Hematopoietic multipotent progenitor cell (in vitro differentiated cells): ENCODE measurements at places on chromosomes 7 and 10.

DNA sequence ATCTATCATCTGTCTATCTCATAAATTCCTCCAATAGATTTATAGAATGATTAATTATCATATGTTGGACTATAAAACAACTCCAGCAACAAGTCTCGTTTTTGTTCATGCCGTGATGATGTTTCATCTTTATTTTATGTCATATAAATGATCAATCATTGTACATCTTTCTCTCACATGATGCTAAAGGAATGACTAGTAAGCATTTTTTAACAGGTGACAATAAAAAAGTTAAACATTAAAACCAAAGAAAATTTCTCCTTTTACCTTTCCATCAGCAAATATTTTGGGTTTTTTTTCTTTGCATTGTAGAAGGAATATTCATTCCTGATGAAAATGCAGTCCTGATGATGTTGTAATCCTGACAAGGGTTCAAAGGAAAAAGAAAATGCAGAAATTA is 41.4 kb downstream of the AKR1C3 start:
- DNase-seq = no peak

GRCh38 chr10:11447586-11447985 is 163.9 kb downstream of the USP6NL start:
- DNase-seq = no peak

DNA sequence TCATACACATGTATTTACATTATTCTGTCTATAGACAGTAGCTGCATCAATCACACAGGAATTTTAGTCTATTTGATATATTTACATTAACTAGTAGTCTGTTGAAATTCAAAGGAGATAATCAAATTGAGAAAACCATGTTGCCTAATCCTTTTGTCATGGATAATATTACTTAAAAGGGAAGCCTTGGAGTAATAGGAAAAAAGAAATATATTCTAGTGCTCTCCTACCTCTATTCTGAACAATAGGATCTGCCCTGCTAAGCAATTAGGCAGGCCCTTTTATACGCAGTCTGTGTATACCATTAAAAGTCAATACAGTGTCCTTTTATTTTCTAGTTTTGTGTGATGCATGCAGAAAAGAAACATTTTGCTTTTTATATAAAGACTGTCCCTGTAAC is 24.5 kb downstream of the UMAD1 start:
- DNase-seq = no peak

DNA sequence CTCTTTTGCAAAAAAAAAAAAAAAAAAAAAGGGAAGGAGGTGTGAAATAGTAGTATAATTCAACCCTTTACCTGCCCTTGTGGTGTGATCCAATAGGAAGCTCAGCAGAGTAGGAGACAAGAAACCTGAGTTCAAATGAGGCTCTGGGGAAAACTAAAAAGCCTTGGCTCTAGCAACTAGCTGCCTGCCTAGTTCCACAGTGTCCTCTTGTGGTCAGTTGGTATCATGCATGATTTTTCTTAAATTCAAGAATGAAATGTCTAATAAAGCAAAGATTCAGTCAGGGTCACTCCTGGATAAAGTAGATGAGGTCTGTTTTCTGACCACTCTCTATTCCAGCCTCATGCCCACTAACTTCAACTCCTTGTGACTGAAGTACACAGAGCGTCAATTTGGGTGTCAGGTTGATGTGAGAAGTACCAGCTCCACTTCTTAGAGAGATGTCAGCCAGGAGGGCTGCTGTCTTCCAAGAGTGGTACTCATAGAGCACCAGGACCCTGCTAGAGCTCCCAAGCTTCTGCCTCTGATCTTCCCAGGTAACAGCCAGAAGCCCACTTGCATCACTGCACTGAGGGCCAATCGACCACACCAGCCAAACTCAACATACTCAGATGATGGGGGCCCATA is 10.5 kb downstream of the LSM5 start:
- DNase-seq = peak; percentile 26

- no peak for DNase-seq
Observed at GRCh38 chr10:92876509-92877036, 28.3 kb downstream of the EXOC6 start.

- DNase-seq = no peak
Observed at GRCh38 chr10:84360637-84361365, 32.4 kb downstream of the CCSER2 start.

GRCh38 chr7:106071356-106071998 is 40.6 kb downstream of the SYPL1 start:
- peak; percentile 28 for DNase-seq

GRCh38 chr10:101571271-101571925 is 16.7 kb downstream of the POLL start:
- DNase-seq = no peak

DNA sequence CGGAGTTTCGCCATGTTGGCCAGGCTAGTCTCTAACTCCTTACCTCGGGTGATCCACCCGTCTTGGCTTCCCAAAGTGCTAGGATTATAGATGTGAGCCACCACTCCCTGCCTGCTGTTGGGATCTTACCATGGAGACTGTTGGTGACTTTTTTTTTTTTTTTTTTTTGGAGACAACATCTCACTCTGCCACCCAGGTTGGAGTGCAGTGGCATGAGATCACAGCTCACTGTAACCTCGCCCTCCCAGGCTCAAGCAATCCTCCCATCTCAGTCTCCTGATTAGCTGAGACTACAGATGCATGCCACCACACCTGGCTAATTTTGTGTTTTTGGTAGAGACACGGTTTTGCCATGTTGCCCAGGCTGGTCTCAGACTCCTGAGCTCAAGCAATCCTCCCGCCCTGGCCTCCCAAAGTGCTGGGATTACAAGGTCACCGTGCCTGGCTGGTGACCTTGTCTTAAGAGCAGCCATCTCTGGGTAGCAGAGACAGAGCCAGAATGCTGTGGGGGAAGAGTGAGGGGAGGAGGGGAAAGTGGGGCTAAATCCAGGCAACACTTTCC is 25.7 kb upstream of the ASCC1 start:
- DNase-seq = no peak

GRCh38 chr10:117533507-117534281 is 8.9 kb upstream of the EMX2 start:
- DNase-seq = no peak

- DNase-seq = no peak
Observed at GRCh38 chr10:71205468-71205867, 6.9 kb upstream of the UNC5B start.

GRCh38 chr7:41328544-41328943 is 374.3 kb downstream of the INHBA start:
- no peak for DNase-seq

DNA sequence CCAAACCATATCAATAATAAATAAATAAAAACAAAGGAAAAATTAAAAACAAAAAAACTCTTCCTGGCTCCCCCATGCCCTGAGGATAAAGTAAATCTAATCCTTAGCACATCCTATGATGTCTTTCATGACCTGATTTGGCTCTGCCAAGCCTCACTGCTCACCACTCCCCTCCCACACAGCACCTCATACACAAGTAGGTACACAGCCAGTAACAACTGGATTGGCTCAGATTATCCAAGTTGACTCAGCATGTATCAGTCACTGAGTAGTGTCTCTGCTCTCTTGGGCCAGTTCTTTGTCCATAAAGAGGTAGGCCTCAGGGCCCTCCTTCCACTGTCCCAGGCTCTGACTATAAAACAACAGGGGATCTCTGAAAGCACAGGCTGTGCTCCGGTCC is 99.6 kb downstream of the STRA8 start:
- no peak for DNase-seq

- no peak for DNase-seq
Observed at GRCh38 chr7:74222851-74223710, 13.3 kb downstream of the LAT2 start.

DNA sequence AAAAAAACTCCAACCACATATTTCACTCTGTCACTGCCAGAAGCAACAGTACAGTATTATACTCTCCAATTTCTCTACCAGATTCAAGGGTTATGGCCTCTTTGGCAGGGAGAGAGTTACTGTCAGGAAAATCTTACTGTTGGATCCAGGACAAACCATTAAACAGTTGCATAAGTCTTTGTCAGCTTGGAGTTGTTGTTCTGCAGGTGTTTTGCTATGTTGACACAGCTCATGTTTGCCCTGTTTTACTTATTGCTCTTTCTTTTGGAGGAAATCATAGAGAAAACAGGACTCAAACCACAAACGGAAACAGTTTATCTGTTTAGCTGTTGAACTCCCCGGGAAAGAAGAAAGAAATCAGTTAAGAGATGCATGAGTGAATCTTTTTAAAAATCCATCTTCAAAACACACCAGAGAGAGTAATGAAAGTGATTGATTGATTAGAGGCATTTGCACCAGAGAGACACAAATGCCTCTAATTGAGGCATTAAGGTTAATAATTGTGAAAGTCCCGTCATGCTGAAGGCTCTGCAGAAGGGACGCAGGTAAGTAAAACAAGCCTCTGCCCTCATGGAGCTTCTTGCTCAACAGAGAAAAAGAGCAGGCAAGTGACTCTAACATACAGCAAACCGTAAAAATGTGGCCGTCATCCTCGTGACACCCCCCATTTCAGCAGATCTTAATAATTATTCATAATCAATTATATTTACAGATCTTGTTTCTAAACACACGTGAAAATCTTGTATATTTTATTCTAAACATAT is 38.7 kb upstream of the ARHGAP21 start:
- no peak for DNase-seq

GRCh38 chr10:21368728-21369425 is 156.6 kb downstream of the SKIDA1 start:
- no peak for DNase-seq

DNA sequence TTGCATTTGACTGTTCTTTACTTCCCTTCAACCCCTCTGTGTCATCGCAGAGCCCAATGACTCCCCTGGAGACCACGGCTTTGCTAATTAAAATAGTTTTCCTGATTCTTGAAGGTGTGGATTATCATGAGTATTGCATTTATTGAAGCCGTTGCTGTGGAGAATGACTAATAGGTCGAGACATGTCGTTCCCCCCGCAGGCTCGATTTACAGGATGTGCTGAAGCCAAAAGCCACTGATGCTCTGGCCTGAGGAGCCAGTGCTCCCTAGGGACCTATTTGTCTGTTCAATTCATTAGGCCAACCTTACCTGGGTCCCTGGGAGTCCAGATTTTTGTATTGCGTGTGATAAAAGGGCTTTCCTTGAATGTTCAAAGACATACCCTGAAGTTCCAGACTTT is 102.3 kb downstream of the NPTX2 start:
- no peak for DNase-seq

DNA sequence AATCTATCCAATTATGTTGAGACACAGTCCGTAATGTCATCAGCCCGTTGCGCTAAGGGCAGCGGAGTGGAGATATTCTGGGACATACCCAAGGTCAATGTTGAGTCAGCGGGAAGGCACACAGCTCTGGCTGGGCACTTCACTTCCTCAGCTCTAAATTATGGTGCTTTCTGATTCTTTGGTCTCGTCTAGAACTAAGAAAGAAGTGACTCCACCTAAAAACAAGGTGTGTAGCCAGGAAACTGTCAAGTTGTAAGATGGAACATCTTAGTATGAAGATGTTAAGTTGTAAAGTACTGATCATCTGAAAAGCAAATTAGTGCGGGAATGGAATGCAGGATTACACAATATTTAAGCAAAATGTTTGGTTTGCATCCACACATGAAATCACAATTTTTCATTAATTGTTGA is 43.1 kb downstream of the BAIAP2L1 start:
- DNase-seq = no peak

- DNase-seq = no peak
Observed at GRCh38 chr7:37633048-37633447, 50.5 kb upstream of the GPR141 start.

DNA sequence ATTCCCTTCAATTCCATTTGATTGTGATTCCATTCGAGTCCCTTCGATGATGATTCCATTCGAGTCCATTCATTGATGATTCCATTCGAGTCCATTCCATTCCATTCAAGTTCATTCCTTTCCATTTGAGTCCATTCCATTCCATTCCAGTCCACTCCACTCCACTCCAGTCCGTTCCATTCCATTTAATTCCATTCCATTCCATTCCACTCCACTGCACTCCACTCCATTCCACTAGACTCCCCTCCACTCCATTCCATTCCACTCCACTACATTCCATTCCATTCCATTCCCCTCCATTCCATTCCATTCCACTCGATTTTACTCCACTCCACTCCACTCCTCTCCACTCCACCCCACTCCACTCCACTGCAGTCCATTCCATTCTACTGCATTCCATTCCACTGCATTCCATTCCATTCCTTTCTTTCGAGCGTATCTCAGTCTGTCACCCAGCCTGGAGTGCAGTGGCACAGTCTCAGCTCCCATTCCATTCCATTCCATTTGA is 115.7 kb downstream of the ZNF92 start:
- no peak for DNase-seq

- DNase-seq = no peak
Observed at GRCh38 chr10:22086730-22087401, 83.3 kb upstream of the DNAJC1 start.

GRCh38 chr7:75716992-75717626 is 21.6 kb downstream of the HIP1 start:
- DNase-seq = no peak

GRCh38 chr10:89555688-89556445 is 20.5 kb upstream of the SLC16A12 start:
- DNase-seq = no peak

- DNase-seq = no peak
Observed at GRCh38 chr7:104820836-104821535, 193.0 kb upstream of the KMT2E start.

GRCh38 chr7:17535776-17536175 is 237.3 kb downstream of the AHR start:
- no peak for DNase-seq

GRCh38 chr10:45427262-45427969 is 53.4 kb downstream of the ALOX5 start:
- DNase-seq = no peak

DNA sequence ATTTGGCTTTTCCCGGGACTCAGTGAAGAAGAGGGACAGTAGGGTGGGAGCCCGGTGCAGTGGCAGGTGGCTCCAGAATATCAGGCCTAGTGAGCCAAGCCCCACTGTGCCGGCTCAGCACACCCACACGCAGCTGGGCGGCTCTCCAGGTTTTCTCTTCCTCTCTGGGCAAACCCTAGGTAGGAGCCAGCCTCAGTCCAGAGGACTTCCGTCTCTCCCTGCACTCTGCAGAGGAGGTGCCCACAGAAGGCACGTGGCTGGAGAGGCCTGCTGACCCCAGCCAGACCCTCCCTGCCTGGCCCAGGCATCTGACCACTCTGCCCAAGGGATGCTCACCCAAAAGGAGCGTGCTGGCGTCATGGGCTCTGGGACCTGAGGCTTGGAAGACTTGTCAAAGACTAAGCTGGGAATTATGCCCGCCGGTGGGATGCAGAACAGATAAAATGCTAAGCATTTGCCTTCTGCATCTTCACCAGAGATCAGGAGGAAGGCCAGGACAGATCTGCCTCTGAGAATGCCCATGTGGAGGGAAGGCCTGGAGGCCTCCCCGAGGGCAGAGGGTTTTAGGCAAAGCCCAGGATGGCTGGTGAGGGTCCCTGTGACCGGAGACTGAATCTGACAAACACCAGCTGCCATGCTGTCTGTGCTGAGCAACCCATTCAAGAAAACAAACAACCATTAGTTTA is 40.2 kb downstream of the TCERG1L start:
- no peak for DNase-seq

- no peak for DNase-seq
Observed at GRCh38 chr7:73647725-73648592, 19.7 kb upstream of the VPS37D start.

GRCh38 chr7:78178319-78178718 is 379.7 kb downstream of the PHTF2 start:
- DNase-seq = no peak

- DNase-seq = no peak
Observed at GRCh38 chr10:112526906-112527305, 79.9 kb downstream of the VTI1A start.

- no peak for DNase-seq
Observed at GRCh38 chr7:108724251-108725100, 154.8 kb downstream of the DNAJB9 start.
